H9 (cell line): ENCODE measurements at places on chromosomes 3 and 15.

GRCh38 chr15:59273234-59273633 lies 66.6 kb downstream of the LDHAL6B start:
- no peaks in the 10 kb centered on the region for H3K27me3 ChIP-seq
- no peak for DNase-seq
- H3K36me3 ChIP-seq = no peaks in the 10 kb centered on the region
- H3K4me1 ChIP-seq = peaks cover 5% of the 10 kb centered on the region; the same call in 1 of the 2 replicates
- H3K27ac ChIP-seq = no peak overlapping the region

DNA sequence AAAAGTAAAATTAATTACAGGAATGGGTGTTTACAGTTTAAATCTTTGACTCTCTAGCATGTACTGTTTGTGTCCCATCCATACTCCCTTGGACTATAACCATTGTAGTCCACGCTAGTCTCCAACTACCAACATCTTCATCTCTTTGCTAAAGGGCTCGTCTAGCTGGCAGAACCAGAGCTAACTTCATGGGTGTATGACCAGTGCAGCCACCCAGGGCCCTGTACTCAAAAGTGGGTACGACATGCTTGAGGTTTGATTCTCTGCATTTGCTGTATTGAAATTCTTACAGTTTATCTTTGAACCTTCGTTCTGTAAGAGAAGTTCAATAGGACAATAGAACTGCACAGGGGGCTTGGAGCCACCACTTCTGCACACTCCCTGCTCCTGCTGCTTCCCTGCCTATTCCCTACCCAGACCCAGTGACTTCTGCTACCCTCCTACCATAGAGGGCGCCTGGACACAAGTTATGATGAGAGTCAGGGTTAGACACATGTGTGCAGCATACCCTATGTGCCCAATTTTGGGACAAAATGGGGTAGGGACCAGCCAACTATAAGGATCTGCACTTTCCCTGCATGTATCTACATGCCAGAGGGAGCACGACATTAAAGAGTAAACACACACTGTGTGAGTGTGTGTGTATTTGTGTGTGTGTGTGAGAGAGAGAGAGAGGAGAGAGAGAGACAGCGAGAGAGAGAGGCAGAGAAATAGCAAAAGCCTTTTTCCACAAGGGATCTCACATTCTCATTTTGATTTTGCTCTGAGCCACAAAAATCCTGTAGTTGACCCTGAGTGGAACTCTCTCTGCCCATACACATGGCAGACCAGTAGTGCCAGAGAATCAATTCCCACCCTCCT lies 59.0 kb upstream of the NECTIN3 start:
- H3K4me1 ChIP-seq = no peaks in the 10 kb centered on the region
- H3K4me3 ChIP-seq = no peak overlapping the region
- 0 out of 2 replicates have a peak, but pooled peaks cover under 1% of the 10 kb centered on the region for H3K36me3 ChIP-seq
- H3K27ac ChIP-seq = no peak overlapping the region
- DNase-seq = peak; percentile 54
- H3K27me3 ChIP-seq = no peaks in the 10 kb centered on the region

GRCh38 chr3:105394177-105394576 lies 27.5 kb downstream of the ALCAM start:
- DNase-seq = peak; percentile 30
- H3K27ac ChIP-seq = no peak overlapping the region
- 0 out of 2 replicates have a peak, but pooled peaks cover 2% of the 10 kb centered on the region for H3K4me1 ChIP-seq
- no peaks in the 10 kb centered on the region for H3K27me3 ChIP-seq
- no peak overlapping the region for H3K4me3 ChIP-seq

DNA sequence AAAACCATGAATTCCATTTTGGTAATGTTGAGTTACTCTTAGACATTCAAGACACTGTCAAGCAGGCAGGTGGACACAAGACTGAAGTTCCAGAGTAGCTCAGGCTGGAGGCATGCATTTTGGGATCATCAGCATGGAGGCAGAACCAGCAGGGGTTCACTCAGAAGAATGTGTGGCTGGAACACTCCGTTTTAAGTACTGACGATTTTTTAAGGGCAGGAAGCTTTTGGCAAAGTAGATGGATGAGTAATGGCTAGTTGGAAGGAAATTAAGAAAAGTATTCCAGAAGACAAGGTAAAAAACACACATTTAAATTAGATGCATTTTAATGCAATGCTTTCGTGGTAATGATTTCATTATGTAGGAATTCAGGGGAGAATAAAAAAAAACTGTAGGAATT lies 420.4 kb downstream of the ROBO2 start:
- H3K4me1 ChIP-seq = peaks cover 3% of the 10 kb centered on the region; the same call in 1 of the 2 replicates
- DNase-seq = no peak
- H3K27me3 ChIP-seq = no peaks in the 10 kb centered on the region

GRCh38 chr15:70222606-70223005 lies 124.9 kb upstream of the TLE3 start:
- no peaks in the 10 kb centered on the region for H3K36me3 ChIP-seq
- H3K4me3 ChIP-seq = no peak overlapping the region
- no peaks in the 10 kb centered on the region; the same call in 1 of the 2 replicates for H3K4me1 ChIP-seq
- no peaks in the 10 kb centered on the region for H3K27me3 ChIP-seq
- no peak for DNase-seq

DNA sequence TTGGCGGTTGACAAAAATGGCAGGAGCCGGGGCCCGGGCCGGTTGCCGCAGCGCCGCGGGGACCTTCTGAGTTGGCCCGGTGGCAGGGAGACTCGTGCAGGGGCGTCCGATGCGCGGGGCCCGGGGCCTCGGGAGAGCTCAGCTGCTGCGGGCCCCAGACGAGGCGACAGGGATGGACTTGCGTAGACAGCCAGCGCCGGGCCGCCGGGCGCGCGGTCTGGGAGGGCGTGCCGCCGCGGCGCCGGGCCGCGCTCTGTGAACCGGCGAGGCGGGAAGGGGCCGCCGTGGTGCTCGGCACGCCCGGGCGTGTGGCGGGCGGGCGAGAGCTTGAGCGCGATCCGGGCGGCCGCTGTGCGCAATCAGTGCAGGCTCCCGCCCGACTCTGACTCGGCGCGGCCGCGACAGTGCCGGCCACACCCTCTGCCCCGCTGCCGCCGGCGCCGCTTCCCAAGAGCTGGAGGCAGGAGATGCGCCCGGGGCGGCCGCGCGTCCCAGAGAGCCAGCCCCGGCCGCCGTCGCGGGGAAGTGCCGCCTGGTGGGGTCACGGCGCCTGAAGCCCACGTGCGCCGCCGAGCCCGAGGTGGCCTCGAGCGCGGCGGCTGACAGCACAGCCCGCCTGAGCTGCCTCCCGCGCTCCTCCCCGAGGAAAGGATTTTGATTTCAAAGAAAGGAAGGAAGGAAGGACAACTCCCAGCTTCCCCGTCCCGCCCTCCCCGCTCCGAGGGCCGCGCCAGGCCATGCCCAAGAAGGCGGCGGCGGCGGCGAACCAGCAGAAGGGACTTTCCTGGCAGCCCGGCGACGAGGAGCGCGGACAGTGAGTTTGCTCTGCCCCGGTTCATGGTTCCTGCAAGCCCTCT lies 657 bp downstream of the TLNRD1 start:
- H3K4me3 ChIP-seq = peak overlapping the region; percentile 90
- 0 out of 3 replicates have a peak, but pooled peaks cover 3% of the 10 kb centered on the region for H3K36me3 ChIP-seq
- H3K27me3 ChIP-seq = no peaks in the 10 kb centered on the region
- no peaks in the 10 kb centered on the region for H3K4me1 ChIP-seq
- H3K27ac ChIP-seq = no peak overlapping the region

- H3K36me3 ChIP-seq = no peaks in the 10 kb centered on the region
- no peaks in the 10 kb centered on the region for H3K27me3 ChIP-seq
- H3K27ac ChIP-seq = no peak overlapping the region
- DNase-seq = no peak
These were observed 52.1 kb downstream of the DAPK2 start for GRCh38 chr15:63994073-63994600.

GRCh38 chr15:80231371-80231770 lies 20.6 kb downstream of the CTXND1 start:
- no peak overlapping the region for H3K4me3 ChIP-seq
- no peaks in the 10 kb centered on the region for H3K36me3 ChIP-seq
- no peaks in the 10 kb centered on the region for H3K27me3 ChIP-seq
- H3K4me1 ChIP-seq = no peaks in the 10 kb centered on the region

DNA sequence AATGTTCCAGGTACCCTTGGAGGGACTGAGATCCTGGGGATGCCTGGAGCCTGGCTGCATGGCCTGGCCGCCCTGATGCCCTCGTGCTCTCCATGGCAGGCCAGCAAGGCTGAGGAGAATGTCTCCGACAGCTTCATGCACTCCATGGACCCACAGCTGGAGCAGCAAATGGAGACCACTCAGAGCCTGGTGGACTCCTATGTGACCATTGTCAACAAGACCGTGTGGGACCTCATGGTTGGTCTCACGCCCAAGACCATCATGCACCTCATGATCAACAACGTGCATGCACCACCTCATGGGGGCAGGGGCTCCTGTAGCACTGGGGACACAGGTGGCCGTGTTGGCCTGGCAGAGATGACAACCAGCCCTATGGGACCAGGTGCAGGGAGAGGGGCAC lies 19.7 kb downstream of the GOLGA6A start:
- H3K27me3 ChIP-seq = no peaks in the 10 kb centered on the region
- no peak for DNase-seq
- H3K4me3 ChIP-seq = no peak overlapping the region
- H3K27ac ChIP-seq = no peak overlapping the region

DNA sequence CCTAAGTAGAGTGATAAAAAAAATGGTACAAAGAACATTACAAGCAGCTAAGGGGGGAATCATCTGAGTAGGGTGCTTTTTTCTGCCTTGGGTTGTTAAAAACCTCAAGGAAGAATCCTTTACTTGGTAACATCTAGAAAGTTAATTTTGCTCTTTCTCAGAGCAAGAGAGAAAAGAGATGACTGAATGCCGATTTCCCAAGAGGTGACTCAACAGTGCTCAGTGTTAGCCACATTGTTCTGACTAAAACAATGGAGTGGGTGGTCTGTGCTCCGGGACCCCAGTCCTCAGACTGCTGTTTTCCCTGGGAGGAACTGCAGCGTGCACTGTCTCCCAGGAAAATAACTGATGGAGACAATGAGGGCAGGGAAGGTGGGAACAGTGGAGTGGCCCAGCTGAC lies 41.1 kb upstream of the RASGRP1 start:
- H3K4me3 ChIP-seq = no peak overlapping the region
- H3K4me1 ChIP-seq = no peaks in the 10 kb centered on the region
- H3K27ac ChIP-seq = no peak overlapping the region
- H3K36me3 ChIP-seq = no peaks in the 10 kb centered on the region
- H3K27me3 ChIP-seq = no peaks in the 10 kb centered on the region
- no peak for DNase-seq

DNA sequence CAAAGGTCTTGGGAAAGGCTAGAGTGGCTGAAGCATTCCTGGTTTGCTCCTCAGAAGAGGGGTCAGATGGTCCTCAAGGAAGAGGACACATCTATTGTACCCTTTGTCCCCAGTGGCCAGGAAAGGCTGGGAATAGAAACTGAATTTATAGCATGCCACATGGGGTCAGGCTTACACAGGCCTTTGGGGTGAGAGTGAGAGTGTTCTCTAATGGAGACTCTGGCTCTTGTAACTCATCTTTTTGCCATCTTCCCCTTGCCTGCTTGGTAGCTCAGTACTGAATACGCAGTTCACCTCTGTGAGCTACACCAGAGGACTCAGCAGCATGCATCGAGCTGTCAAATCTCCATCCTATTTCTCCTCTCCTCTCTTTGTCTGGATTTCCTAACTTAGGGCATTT lies 87.5 kb downstream of the ATP2B2 start:
- no peaks in the 10 kb centered on the region; the same call in 1 of the 2 replicates for H3K27me3 ChIP-seq
- no peaks in the 10 kb centered on the region for H3K4me1 ChIP-seq
- no peak overlapping the region for H3K4me3 ChIP-seq
- no peaks in the 10 kb centered on the region for H3K36me3 ChIP-seq
- DNase-seq = no peak
- H3K27ac ChIP-seq = no peak overlapping the region

- no peaks in the 10 kb centered on the region for H3K4me1 ChIP-seq
- DNase-seq = no peak
- no peak overlapping the region for H3K4me3 ChIP-seq
- H3K27me3 ChIP-seq = no peaks in the 10 kb centered on the region
- no peaks in the 10 kb centered on the region for H3K36me3 ChIP-seq
- no peak overlapping the region for H3K27ac ChIP-seq
These were observed 630.4 kb upstream of the TBL1XR1 start for GRCh38 chr3:177827511-177828207.

DNA sequence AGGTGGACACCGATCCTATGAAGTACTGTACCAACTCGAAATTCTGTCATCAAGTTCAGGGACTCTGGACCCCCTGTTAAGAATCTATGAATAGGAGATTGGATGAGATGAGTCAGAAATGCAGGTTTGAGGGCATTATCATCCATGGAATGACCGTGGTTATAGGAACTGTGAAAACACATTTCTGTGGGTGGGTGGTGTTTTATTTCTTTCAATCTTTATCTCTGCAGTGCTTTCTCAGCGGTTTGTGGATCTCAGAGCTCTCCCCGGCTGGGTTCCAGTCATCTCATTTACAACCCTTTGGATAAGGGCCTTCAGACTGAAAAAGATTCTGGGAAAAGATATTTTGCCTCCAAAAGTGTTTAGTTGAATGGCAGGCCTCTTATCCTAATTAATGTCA lies 5.4 kb upstream of the ABHD17C start:
- no peak for DNase-seq
- H3K36me3 ChIP-seq = no peaks in the 10 kb centered on the region
- no peak overlapping the region for H3K27ac ChIP-seq
- no peaks in the 10 kb centered on the region for H3K27me3 ChIP-seq
- H3K4me1 ChIP-seq = no peaks in the 10 kb centered on the region
- H3K4me3 ChIP-seq = no peak overlapping the region

DNA sequence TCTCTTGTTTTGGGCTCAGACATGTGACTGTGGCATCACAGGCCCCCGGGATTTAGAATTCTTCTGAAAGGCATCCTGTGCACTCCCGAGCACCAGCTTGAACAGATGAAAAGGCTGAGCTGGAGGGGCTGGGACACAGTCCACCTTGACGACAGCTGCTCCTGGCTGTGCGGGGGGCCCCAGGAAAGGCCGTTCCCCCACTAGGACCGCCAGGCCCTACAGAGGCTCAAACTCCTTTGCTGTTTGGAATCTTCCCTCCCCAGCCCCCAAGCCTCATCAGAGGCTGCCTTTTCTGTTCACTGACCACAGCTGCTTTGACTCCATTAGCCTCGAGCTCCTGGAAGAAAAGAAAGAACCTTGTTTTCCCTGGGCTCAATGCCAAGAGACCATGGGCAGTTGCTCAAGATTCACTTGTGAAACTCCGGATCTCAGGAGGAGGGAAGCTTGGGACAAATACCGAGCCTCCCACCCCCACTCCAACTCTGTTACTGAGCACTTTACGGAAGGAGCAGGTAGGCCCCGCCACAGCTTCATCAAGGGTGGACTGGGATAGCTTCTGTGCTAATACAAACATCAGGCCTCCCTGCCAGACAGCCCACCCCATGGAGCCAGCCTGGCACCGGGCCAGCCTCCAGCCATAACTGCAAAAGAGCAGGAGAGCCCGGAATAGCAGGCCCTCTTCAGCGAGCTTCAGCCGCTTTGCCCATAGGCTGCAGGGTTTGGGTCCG lies 15.7 kb downstream of the CIDEC start:
- H3K36me3 ChIP-seq = no peaks in the 10 kb centered on the region
- no peak overlapping the region for H3K27ac ChIP-seq
- H3K4me1 ChIP-seq = no peaks in the 10 kb centered on the region
- DNase-seq = no peak
- H3K27me3 ChIP-seq = no peaks in the 10 kb centered on the region; the same call in 1 of the 2 replicates
